Trophoblast cell (in vitro differentiated cells and primary cell): ENCODE measurements at places on chromosomes 2 and 18.

DNA sequence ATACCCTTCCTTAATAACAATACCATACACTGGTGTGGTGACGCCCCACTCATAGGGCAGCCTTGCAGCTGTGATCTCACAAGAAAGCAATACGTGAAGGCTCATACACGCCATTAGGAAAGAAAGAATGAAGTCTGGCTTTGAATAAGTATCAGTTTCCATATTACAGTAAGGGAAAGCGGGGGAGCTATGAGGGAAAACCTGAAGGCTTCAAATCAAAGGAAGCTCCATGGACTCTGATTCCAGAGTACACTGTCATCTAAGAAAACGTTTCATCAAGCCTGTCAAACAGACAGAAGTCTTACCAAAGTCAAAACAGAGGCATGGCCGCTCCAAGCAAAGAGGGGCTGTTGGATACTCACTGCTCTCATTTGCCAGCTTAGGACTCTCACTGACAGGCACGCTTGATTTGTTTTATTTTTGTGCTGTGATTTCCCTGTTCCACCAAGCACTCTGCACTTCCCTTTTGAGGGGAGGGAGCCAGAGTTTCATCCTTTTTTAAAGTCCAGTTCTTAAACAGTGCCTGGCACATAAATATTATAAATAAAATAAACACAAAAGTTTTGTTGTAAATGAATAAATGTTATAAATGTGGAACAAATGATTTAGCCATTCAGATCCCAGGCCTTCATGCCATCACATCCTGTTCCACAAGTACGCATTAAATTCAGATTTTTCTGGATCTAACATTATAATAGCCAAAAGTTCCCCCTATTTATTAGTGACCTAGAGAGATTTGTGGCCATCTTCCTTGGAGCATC is 221.2 kb downstream of the PIEZO2 start:
- DNase-seq, result no peak

GRCh38 chr2:47653902-47654789 is 128.8 kb upstream of the MSH6 start:
- DNase-seq, result peak; percentile 58

- DNase-seq, result no peak
Measured at GRCh38 chr2:73009177-73009839, 62.2 kb downstream of the SFXN5 start.

- peak; percentile 34 for DNase-seq
Measured at GRCh38 chr2:241692448-241692847, 5.8 kb upstream of the DTYMK start.

DNA sequence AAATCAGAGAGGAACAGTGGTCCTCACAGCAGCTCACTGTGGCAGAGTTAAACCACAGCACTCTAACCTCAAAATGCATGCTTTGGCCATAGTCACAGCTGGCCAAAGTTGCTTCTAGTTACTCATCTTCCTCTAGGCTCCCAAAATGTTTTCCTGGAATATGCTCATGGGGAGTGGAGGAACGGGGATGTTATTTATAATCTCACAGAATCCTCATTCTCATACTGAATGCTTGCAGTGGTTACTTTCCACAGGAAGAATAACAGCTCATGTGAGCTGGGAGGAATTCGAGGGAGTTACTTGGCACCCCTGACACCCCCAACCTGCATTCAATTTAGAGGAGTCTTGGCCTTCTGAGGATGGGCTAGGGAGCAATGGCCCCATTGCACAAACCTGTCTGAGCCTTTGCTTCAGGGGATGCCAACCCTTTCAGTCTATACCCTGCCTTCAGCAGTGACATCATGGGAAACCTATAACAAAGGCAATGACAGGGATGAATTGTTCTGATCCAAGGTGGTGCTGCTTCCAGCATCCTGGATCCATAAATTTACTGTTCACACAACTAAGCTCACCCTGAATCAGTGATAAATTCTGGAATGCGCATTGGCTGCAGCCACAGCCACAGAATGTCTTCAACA is 22.4 kb upstream of the CCBE1 start:
- DNase-seq, result no peak

DNA sequence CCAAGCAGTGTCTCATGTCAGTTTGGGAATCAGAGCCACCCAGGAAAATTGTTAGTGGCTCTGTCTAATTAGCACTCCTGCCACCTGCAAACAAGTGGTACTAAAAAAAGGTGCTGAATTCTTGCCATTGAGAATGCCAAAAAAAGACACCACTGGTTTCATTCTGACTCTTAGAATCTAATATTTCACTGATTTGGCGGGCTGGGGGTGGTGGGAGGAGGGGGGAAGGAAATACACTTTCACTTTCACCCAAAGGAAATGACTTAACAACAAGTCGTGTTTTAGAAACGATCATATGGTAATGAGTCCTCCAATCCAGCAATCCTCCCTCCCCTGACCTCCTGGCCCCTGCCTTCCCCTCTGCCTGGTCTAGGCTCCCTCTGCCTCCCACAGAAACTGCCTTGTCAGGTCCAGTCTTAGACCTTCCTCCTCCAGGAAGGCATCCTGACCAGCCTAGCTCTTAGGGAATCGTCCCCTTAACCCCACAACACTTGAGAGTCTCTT is 4.4 kb upstream of the KLHL29 start:
- DNase-seq, result no peak

GRCh38 chr18:74724186-74724585 is 126.5 kb downstream of the ZNF407 start:
- peak; percentile 6 for DNase-seq

GRCh38 chr2:53877556-53877955 is 17.8 kb upstream of the GPR75 start:
- no peak for DNase-seq

DNA sequence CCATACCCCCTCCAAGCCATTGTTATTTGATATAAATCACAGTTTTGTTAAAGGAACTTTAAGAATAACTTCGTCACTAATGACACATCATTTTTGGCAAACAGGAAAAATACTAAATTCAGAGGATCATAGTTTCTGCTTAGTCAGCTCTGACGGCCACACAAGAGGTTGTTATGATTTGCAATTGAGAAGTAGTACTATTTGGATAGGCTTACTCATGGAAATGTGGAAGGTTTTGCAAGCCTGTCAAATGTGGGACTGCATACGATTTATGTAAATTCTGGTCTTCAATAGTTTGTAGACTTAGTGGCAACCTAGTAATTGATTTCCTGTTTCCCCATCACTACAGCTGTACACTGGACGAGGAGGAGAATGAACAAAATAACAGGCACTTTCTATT is 108.1 kb downstream of the ARHGEF33 start:
- peak; percentile 23 for DNase-seq

- DNase-seq, result no peak
Measured at GRCh38 chr18:28485918-28486317, 309.0 kb upstream of the CDH2 start.

DNA sequence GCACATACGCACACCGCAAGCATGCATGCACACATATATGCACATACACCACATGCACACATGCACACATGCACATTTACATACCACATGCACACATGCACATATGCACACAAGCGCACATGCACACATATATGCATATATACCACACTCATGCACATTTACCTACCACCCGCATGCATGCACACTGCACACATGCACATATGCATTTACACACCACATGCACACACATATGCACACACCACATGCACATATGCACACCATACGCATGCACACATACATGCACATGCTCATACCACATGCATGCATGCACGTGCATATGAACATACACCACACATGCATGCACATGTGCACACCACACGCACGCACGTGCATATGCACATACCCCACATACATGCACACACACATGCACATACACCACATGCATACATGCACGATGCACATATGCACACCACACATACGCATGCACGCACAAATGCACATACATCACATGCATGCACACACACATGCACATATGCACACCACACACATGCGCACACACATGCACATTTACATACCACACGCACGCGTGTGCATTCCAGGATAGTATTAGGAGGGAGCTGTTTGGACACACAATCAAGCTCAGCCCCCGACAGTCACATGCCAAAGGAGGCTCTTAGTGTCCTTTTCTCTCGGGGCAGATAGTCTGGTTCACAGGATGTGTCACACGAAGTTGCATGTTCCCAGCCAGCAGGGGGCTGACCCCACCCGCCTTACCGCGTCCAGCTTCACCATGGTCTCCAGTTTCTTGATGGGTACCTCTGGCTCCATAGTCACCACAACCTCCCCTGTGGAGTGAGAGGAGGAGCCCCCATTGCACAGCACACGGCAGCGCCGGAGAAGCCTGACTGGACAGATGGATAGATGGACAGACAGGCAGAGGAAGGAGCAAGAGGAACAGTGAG is 5.9 kb downstream of the OTOF start:
- peak; percentile 26 for DNase-seq

DNA sequence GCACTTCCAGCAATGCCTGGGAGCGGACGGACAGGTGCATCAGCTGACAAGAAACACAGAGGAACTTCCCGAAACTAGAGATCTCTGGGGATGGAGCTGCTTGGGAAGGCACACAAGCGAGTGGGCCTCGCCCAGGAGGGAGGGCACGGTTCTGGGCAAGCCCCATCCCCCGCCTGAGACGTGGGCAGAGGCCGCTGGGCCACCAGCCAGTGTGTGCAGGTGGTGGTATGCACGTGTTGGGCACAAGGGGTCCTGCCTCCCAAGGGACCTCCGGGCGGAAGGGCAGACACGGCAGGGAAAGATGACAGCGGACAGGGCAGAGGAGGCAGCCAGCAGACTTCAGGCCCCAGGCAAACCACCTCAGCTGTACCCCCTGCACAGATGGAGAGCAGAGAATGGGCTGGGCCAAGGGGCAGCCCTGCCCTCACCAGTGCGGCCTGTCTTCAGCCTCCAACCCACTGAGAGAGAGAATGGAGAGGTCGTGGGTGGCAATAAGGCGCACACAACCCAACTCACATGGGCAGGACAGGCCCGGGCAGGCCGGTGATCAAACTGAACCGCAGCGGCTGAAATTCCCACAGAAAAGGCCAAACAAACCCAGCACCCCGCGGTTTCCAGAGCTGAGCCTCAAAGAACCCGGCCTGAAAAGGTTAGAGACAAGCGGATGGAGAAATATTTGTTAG is 51.2 kb downstream of the HDAC4 start:
- DNase-seq, result no peak

DNA sequence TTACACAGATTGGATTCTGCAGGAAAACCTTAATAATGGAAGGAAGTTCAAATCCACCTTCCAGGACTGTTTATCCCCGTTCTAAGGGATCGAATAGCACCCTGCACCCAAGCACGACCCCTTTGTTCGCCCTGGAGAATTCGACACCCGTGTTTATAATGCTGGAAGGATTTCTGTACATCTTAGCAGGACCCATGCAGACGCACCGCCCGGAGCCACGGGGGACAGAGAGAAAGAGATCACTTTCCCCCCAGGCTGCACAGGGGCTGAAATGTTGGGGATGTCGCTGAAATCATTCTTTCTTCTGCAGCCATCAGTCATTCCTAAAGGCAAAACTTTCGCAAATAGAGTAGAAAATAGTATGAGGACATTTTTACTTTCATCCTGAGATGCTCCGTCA is 238.7 kb upstream of the SALL3 start:
- DNase-seq, result no peak

DNA sequence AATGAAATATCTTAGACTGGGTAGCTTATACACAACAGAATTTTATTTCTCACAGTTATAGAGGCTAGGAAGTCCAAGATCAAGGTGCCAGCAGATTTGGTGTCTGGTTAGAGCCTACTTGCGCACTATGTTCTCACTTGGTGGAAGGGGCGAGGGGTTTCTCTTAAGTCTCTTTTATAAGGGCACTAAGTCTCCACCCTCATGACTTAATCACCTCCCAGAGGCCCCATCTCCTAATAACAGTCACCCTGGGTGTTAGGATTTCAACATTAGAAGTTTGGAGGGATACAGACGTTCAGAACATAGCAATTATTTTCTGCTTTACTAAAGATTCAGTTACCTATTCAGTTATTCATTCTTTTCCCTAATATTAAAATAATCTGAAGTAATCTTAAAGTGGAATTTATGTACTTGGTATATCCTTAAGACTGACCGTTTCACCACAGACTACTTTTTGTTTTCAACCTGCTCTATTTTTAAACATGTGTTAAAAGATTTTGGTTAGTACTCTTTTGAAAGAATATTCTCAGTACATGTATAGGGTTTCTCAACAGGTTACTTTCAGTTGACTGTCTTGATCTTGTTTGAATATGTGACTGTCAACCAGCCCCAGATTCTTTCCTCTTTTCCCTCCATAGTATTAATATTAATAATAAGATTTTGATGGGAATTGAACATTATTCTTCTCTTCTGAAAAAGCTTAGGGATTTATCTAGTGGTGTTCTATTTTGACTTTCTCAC is 130.0 kb downstream of the TAF4B start:
- no peak for DNase-seq

DNA sequence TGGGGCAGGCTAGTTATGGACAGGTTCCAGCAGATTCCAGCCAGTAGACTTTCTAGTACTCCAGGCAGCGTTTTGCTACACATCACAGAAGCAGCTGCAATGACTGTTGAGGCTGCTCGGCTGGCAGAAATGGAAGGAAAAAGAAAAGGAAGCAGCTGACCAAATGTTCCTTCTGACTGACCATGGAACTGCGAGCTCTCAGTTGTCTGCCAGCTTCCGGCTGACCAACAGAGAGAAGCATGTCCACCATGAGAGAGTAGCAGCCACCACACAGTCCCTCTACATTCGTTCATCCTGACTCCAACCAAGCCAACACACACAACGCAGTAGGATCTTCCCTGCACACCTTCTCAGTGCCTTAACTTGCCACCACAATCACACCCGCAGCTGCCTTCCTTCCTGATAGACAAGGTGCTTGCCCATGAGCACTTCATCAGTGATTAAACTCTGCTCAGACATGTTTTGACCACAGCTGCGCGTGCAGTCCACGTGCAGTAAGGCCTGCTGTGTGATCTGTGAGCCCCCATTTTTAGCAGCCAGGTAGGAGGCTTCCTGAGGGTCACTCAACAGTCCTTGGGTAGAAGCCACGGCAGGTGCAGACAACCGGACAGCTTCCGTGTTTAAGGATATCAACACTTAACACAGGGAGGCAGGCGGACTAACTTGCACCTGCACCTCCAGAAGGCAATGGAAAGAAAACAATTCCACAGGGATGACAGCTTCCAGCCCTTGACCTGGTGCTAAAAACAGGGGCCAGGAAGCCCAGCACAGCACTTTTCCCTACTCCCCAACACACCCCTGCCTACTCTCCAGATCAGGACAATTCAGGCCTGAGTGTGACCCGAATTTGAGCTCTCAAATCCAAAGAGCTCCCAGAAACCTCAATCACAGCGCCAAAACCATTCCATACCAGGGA is 996 bp downstream of the TGFBRAP1 start:
- peak; percentile 26 for DNase-seq

- DNase-seq, result peak; percentile 89
Measured at GRCh38 chr18:54776282-54776977, 51.8 kb upstream of the RAB27B start.

DNA sequence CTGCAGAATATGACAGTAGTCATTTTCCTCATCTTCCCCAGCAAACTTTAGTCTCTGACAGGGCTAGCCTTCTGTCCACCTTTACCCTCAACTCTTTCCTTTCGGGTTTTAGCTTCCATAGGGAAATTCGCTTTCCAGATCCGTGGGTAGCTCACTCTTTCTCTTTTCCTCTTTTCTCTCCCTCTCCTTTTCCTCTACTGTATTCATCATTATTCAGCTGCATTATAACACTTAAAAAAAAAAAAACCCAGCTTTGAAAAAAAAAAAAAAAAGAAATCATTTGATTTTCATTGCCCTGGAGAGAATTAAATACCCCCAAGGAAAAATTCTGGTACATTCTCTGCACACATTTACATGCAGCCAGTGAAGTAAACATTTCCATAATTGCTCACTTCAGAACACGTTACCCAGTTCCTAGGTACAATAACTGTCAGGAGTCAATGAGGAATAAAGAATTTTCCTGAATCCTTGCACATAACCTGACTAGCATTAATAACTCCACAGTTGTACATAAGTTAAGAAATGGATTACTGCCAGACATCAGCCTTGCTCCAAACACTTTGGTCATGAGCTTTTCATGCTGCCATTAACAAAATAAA is 63.5 kb downstream of the ZNF521 start:
- no peak for DNase-seq
